ENCODE measurements at places on chromosomes 13 and 19. TPM values are rescaled to one million over a fixed set of nuclear protein-coding genes. Genes with fewer than 3 reads are reported as not detected.

The OXGR1 gene
- not detected for total RNA-seq

The LRFN3 gene
- total RNA-seq: 9.1 TPM

The RASA3 gene
- 49.3 TPM for total RNA-seq

The CACNG8 gene
- total RNA-seq: not detected

The GPR12 gene
- not detected for total RNA-seq

The MYH14 gene
- total RNA-seq: not detected

The WASF3 gene
- 0.10 TPM for total RNA-seq

The ZNF222 gene
- 0.88 TPM for total RNA-seq

The IQCN gene
- total RNA-seq: 0.39 TPM

The ZSCAN22 gene
- total RNA-seq: 3.3 TPM

The PRR12 gene
- total RNA-seq: 19.9 TPM

The SUPT5H gene
- 183 TPM for total RNA-seq

The TNFSF9 gene
- 1.4 TPM for total RNA-seq

The FOXA3 gene
- 0.29 TPM for total RNA-seq

The CACNA1A gene
- 0.46 TPM for total RNA-seq

The ATF5 gene
- total RNA-seq: 24.5 TPM

The ZNF540 gene
- 0.86 TPM for total RNA-seq

The MAG gene
- 0.44 TPM for total RNA-seq

The PROSER1 gene
- 59.9 TPM for total RNA-seq

The PPFIA3 gene
- total RNA-seq: 5.0 TPM

The GFY gene
- not detected for total RNA-seq

The ZNF433 gene
- total RNA-seq: 0.27 TPM

The TUBB4A gene
- 8.3 TPM for total RNA-seq

The ZNF625 gene
- total RNA-seq: 3.4 TPM

The ARHGAP33 gene
- total RNA-seq: 39.3 TPM

The CALM3 gene
- 425 TPM for total RNA-seq

The PEAK3 gene
- total RNA-seq: not detected

The PROZ gene
- total RNA-seq: not detected

The F7 gene
- total RNA-seq: 0.56 TPM

The CCNA1 gene
- 0.87 TPM for total RNA-seq

The ZNF681 gene
- total RNA-seq: 3.9 TPM

The IL4I1 gene
- total RNA-seq: 108 TPM

The ANGPTL8 gene
- total RNA-seq: not detected

The MIA gene
- not detected for total RNA-seq

The KRTDAP gene
- total RNA-seq: not detected

The KCNN1 gene
- 0.24 TPM for total RNA-seq

The C1QTNF9 gene
- not detected for total RNA-seq

The PGPEP1 gene
- total RNA-seq: 29.0 TPM

The CBARP gene
- total RNA-seq: 2.1 TPM

The CEACAM3 gene
- not detected for total RNA-seq

The CACNG7 gene
- not detected for total RNA-seq

The RABAC1 gene
- 64.9 TPM for total RNA-seq

The MRPS12 gene
- 67.6 TPM for total RNA-seq

The CCDC169 gene
- total RNA-seq: 0.69 TPM

The IGFL1 gene
- total RNA-seq: not detected

The ACP5 gene
- 12.3 TPM for total RNA-seq

The HDGFL2 gene
- 46.0 TPM for total RNA-seq

The LILRB5 gene
- not detected for total RNA-seq

Measured in activated CD4-positive, alpha-beta memory T cell treated with anti-CD3 and anti-CD28 coated beads for 36 hours (primary cell).